ENCODE measurements at places on chromosomes 2 and 18.

DNA sequence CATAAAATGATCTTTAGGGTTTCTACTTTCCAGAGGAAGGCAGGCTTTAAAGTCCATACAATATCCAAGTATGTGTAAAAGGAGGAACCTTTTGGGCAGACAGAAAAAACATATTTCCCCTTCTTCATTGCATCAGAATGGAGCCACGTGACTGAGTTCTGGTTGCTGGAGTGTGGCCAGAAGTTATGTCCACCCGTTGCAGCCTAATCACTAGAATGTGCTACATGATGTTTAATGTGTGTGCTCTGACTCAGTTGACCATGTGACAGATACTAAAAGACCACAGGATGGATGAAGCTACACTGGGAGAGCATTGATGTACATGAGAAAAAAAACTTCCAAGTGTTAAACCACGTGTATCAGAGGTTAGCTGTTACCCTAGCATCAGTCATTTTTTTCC, 460.9 kb downstream of the RIT2 start:
- no peak for DNase-seq

DNA sequence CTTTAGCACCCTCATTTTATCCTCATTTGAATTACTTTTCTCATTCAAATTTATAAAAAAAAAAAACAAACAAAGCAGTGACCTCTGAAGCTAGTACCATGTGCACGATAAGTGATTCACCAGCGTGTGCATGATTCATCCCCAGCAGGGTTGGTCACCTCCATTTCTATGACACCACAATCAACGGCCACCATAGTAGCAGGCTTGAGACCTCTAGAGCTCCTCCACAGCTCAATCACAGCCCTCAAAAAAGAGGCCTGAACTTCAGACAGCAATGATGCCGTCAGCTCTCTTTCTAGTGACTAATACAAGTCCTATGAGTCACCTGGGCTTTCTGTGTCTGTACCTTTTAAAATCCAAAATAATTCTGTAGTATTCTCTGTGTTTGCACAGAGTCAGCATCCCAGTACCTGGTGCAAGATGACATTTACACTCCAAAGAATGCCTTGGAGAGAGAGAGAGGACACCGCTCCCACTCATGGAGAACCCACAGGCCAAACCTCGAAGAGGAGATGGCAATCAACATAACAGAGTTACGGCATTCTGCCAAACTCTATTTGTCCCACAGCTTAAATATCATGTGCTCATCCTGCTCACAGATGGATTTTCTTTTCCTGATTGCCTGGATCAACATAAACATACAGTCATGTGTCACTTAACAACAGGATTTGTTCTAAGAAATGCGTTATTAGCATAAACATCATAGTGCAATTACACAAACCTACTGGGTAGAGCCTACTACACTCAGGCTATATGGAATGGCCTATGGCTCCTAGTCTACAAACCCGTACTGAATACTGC, 58.7 kb downstream of the L3MBTL4 start:
- peak; percentile 37 for DNase-seq

- no peak for DNase-seq
These were observed at the start of gene SERPINB10 for GRCh38 chr18:63907664-63908063. Gene SERPINB10, plus strand, starts transcription at chr18:63907958. Its CDS starts 7,553 bp downstream, at chr18:63915511.

GRCh38 chr18:78782951-78783563, 196.6 kb upstream of the SALL3 start:
- no peak for DNase-seq

DNA sequence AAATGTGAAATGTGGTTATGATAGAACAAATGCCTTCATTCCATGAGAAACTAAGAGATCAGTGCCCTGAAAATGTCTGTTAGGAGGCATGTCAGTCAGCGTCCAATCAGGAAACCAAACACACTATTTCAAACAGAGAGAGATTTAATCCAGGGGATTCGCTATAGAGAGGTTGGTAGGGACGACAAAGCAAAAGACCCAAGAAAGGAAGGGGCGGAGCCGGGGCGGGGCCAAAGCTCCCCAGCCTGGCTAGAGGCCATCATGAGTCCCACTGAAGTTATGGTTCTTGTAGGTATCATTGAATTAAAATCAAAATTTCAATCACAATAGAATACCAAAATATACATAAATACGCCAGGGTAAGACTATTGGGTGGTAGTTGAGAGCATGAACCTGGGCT, 32.9 kb upstream of the RNF149 start:
- no peak for DNase-seq

GRCh38 chr18:36376361-36376760, 78.8 kb downstream of the FHOD3 start:
- DNase-seq = no peak

- DNase-seq = no peak
These were observed 87.6 kb downstream of the TTC27 start for GRCh38 chr2:32715391-32715841.

DNA sequence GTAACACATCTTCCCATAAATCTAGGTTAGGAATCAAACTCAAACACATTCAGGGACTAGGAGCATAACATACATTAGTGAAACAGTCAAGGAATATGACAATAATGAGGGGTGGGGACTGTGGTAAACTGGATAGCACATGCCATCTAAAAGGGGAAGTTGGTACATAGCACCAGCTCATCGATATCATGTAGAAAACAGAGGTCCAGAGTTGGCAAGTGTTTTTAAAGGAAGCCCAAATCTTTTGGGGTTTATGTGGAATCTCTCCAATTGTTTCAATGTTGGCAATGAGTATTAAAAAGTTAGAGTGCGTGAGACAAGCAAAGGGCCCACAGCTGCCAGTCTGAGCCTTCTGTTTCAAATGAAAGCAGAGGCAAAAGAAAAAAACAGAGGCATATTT, 24.4 kb downstream of the KLF7 start:
- DNase-seq = no peak

DNA sequence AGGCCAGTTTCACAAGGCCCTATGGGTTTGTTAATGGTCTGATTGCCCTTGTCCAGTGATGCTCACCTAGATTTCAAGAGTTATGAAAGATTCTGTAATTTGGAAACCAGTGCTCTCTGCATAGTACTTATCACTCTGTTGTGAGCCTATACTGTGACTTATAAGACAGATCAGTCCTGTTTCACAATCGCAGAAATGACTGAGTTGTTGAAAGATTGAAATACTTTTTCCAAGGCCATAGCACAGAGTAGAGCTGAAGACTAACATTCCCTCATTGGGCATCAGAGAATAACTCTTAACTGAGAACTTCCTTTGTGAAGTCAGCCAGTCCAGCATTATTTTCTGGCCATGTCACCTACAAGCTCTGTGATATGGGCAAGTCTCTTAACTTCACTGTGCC, 44.0 kb downstream of the CCDC85A start:
- DNase-seq = no peak

DNA sequence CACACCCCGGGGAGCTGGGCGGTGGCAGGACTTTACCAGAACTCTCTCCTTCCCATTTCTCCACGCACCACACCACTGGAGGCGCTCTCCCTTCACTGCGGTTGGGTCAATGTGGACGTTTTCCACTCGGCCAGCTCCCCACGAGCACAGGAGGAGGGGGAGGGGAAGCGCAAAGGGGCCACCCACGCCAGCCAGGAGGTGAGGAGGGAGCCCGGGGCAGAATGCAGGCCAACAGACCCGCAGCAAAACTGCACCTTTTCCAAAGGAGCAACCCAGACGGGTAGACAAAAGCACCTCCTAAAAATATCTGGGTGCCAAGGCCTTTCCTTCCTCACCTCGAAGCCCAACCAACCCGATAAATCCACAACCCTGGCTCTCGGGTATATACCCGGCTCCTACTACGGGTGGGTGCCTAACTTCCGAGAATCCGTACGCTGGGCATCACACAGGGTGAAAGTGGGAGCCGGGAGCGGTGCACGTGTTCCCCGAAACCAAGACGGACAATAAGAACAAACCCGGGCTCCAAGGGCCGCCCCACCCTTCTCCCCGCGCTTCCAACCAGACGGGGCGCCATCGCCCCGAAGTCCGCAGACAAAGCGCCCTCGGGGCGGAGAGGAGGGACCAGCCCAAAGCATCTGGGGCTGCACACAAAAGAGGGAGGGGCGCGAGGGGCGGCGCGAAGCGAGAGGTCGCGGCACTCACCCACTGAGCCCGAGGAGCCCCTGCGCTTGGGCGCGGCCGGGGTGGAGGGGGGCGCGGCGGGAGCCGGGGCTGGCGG, 1.0 kb downstream of the RTN4 start:
- peak; percentile 27 for DNase-seq

- DNase-seq = no peak
These were observed 45.4 kb downstream of the ST8SIA5 start for GRCh38 chr18:46711444-46711863.

DNA sequence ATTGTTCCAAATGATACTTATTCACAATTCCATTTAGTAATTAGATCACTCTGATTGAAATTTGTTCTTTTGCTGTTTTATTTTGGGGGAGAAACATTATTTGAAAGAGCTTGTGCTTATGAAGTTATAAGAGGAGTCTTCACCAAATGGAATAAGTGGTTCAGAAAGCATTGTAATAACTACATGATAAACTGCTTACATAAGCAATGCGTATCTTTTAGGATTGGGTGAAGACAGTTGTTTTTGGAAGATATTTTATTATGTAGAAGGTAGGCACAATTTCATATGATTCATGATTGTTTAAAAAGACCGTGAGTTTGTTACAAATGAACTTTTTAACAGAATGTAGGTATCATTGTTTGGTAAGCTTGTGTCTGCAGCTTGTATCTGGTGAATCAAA, 14.5 kb downstream of the ZNF638 start:
- DNase-seq = no peak

DNA sequence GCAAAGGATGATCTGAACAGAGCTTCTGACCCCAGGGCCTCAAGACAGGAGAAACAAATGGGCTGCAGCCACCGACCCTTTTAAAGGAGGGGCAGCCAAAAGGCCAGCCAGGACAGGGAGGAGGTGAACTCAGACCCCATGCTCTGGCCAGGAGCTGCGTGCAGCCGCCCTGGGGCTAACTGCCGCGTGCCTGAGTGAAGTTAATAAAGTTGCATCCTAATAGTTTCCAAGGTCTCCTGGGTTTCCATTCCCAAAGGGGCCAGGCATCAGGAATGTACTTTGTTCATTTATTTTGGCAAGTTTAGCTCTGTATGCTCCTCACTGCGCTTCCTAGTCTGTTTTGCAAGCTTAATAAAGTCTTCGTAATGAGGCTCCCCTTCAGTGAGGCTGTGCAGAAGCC, 60.7 kb downstream of the EN1 start:
- no peak for DNase-seq

DNA sequence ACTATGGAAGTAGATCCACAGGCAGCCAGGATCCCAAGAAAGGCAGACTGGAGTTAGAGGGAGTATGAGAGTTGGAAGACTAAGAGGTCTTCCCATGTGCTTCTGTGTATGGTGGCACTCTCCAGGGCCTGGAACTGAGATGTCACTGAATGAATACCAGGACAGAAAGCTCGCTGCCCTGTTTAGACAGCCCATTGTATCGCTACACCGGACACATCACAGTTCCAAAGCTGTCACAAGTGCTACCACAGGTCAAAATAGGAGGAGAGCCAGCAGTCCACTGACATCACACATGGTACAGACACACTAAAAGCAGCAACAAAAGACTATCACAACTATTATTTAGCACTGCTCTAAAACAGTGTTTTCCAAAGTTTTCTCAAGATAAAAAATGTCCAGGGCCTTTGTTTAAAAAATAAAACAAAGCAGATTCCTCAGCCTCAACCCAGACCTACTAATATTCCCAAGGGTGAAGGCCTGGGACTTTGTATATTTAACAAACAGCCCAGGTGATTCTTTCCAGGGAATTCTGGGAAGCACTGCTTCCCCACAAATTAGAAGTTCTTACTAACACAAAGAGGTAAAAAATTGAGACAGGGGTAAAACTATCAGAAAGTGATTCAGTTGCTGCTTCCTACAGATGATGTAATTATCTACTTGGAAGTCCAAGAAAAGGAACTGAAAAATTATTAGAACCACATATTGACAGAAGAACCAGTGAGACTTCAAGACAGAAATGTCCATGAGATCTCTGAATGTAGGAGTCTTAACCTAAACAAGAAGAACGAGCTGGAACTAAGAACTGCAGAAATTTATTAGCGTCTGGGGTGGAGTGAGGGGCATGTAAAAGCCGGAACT, 116.0 kb downstream of the DTNB start:
- no peak for DNase-seq

DNA sequence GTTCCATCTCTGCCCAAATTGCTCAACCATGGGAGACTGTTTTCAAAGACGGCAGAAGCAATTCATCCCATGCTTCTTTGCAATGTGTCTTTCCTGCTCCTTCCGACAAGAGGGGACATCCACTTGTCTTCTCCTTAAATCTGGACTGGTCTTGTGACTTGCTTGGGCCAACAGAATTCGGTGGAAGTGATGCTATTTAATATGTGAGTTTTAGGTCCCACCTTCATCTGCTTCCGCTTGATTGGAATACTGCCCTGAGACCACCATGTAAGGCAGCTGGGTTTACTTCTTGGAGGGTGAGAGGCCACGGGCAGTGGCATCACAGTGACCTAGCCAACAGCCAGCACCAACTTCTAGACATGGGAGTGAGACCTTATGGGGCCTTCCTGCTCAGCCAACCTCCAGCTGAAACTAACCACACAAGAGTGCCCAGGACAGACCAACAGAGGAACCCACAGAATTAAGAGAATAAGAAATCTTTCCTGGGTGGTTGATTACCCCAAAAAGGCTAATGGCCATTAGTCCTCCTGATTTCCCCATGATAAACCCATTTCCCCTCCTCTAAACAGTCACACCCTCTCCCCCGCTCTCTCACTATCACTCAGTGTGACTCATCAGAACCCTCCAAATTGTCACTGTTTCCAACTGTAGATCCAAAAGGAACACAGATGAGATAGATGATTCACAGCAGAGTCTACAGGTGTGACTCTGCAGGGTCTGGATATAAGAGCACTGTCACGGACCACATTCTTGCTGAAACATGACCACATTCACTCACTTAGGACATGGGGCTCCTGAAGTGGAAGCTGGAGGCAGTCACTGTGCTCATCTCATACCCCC, 16.2 kb upstream of the RHOB start:
- no peak for DNase-seq

- no peak for DNase-seq
These were observed 59.1 kb downstream of the INO80C start for GRCh38 chr18:35438480-35439234.

- no peak for DNase-seq
These were observed 6.5 kb upstream of the IL1R2 start for GRCh38 chr2:101985101-101985792.

- DNase-seq = no peak
These were observed 120.2 kb upstream of the CREB1 start for GRCh38 chr2:207409517-207409916.

GRCh38 chr18:25998461-25998860, 92.0 kb downstream of the SS18 start:
- DNase-seq = no peak

DNA sequence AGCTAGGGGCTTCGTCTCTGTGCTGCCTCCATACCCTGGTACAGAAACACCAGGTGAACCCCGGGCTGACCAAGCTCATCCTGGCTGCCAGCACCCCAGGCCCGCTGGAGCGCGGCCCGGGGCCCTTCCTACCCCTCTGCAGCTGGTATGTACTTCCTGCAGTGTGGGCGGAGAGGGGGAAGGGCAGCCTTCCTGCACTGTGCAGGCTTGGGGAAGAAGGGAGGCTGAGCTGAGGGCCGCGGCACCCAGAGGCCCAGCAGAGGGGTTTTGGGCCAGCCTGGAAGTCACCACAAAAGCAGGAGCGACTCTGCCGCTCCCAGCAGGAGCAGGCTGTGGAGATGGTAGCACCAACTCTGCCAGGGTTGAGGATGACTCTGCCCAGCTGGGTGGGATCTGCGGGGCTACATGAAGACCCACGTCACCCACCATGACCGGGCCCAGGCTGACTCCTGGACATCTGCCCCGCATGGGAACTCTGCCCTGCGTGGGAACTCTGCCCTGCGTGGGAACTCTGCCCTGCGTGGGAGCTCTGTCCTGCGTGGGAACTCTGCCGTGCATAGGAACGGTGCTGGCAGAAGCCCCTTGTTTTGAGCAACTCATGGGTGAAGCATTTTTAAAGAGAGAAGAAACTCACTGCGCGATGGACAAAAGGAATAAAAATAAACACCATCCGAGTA, 273.3 kb downstream of the NDUFA10 start:
- DNase-seq = no peak
